HFFc6 (cell line): ENCODE measurements at places on chromosomes 5 and 9.

GRCh38 chr9:14692470-14693250 is 572 bp downstream of the ZDHHC21 start:
- peaks cover 6% of the 10 kb centered on the region for H3K27me3 ChIP-seq
- peaks cover 46% of the 10 kb centered on the region for H3K4me1 ChIP-seq
- peak overlapping the region; percentile 74 for H3K27ac ChIP-seq
- peaks cover 15% of the 10 kb centered on the region for H3K36me3 ChIP-seq

- H3K27me3 ChIP-seq: peaks cover 3% of the 10 kb centered on the region; the same call in 1 of the 2 replicates
- H3K27ac ChIP-seq: no peak overlapping the region
- no peak for DNase-seq
- no peak overlapping the region for H3K4me3 ChIP-seq
These were observed 61.8 kb downstream of the DRD1 start for GRCh38 chr5:175382171-175382570.

DNA sequence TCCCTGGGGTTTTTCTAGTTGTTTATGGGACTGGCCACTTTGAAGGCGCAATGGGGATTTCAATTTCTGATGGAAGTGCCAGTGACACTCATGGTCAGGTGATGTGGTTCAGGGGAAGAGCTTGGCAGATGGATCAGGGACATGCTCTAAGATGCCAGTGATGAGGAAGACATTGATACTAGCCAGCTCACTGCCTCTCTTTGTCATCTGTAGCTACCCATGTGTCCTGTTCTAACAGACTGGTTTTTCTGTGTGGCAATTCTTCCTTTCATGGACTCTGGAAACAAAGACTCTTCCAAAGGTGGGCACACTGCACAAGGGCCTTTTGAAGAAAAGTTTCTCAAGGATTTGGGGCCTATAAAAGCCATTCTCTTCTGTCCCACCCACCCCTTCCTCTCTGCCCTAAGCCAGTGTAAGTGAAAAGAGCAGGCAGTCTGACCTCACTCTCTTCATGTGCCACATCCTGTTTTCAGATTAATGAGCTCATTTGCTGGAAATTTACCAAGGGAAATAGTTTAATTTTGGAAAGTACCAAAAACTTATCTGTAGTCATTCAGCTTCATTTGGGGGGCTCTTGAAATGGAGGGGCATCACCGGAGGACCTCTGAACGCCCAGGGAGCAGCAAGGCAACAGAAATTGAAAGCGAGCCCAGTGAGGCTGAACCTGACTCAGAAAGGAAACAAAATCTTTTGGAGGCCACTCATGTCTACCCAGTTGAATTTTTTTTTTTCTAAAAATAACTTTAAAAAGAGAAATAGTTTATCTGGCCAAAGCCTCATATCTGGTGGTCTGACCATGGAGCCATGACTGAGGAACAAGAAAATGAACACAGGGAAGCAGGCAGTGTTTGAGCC is 4.9 kb upstream of the TRAF1 start:
- peak overlapping the region; percentile 72 for H3K4me3 ChIP-seq
- H3K4me1 ChIP-seq: peaks cover 54% of the 10 kb centered on the region
- H3K27me3 ChIP-seq: no peaks in the 10 kb centered on the region; the same call in 1 of the 2 replicates

DNA sequence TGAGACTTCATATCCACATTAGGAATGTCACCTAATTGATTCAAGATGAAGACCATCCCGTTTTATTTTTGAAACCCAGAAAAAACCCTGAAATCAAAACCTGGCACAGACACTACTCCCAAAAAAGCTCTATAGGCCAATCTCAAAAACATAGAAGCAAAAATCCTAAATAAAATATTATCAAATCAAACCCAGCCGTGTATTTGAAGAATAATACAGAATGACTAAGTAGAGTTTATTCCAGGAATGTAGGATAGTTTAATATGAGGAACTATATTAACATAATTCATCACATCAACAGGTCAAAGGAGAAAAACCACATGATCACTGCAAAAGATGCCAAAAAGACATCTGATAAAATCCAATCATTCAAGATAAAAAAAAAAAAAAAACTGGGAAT is 167.1 kb downstream of the ACTL7B start:
- H3K4me1 ChIP-seq: no peaks in the 10 kb centered on the region
- H3K4me3 ChIP-seq: no peak overlapping the region
- H3K27me3 ChIP-seq: no peaks in the 10 kb centered on the region; the same call in 1 of the 2 replicates
- no peak for DNase-seq

- no peak for DNase-seq
- H3K36me3 ChIP-seq: no peaks in the 10 kb centered on the region
- no peak overlapping the region for H3K4me3 ChIP-seq
- H3K4me1 ChIP-seq: no peaks in the 10 kb centered on the region
These were observed 87.6 kb downstream of the VAV2 start for GRCh38 chr9:133904346-133905090.

- H3K4me1 ChIP-seq: no peaks in the 10 kb centered on the region
- H3K4me3 ChIP-seq: no peak overlapping the region
These were observed 21.4 kb upstream of the JAKMIP2 start for GRCh38 chr5:147803926-147804325.

DNA sequence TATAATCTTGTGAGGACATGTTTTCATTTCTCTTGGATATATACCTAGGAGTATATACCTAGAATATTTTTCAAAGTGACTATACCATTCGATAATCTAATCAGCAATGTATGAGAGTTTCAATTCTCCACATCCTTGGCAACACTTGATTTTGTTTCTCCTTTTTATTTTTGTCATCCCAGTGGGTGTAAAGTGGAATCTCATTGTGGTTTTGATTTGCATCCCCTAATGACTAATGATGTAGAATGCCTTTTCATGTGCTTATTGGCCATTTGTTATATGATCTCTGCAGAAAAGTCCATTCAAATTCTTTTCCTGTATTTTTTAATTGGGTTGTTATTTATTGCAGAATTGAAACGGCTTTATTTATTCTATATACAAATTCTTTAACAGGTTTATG is 15.2 kb downstream of the ZCCHC9 start:
- no peaks in the 10 kb centered on the region; the same call in 1 of the 2 replicates for H3K27me3 ChIP-seq
- H3K4me3 ChIP-seq: no peak overlapping the region
- H3K27ac ChIP-seq: no peak overlapping the region
- H3K4me1 ChIP-seq: peaks cover 19% of the 10 kb centered on the region
- peaks cover 37% of the 10 kb centered on the region for H3K36me3 ChIP-seq
- no peak for DNase-seq

GRCh38 chr5:113070901-113071300 is 94.3 kb downstream of the DCP2 start:
- no peak for DNase-seq
- H3K4me1 ChIP-seq: peaks cover 6% of the 10 kb centered on the region
- peaks cover 5% of the 10 kb centered on the region; the same call in 1 of the 2 replicates for H3K36me3 ChIP-seq
- H3K4me3 ChIP-seq: no peak overlapping the region
- H3K27me3 ChIP-seq: peaks cover 8% of the 10 kb centered on the region

GRCh38 chr5:50300878-50301277 is 140.2 kb downstream of the EMB start:
- no peaks in the 10 kb centered on the region for H3K4me1 ChIP-seq
- no peak overlapping the region for H3K27ac ChIP-seq
- no peak overlapping the region for H3K4me3 ChIP-seq
- no peaks in the 10 kb centered on the region for H3K36me3 ChIP-seq

DNA sequence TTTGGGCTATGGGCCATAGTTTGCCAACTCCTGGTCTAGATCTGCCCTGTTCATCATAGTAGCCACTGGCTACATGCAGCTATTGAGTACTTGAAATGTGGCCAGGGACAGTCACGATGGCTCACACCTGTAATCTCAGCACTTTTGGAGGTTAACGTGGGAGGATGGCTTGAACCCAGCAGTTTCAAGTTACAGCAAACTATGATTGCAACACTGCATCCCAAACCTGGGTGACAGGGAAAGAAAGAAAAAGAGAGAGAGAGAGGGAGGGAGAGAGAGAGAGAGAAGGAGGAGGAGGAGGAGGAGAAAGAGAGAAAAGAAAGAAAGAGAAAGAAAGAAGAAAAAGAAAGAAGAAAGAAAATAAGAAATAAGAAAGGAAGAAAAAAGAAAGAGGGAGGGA is 5.1 kb upstream of the GMCL2 start:
- no peaks in the 10 kb centered on the region for H3K36me3 ChIP-seq
- no peak overlapping the region for H3K4me3 ChIP-seq
- H3K4me1 ChIP-seq: peaks cover 8% of the 10 kb centered on the region; the same call in 1 of the 2 replicates
- peaks cover 32% of the 10 kb centered on the region for H3K27me3 ChIP-seq

GRCh38 chr9:89812556-89813181 is 207.9 kb downstream of the GADD45G start:
- peaks cover 2% of the 10 kb centered on the region for H3K27me3 ChIP-seq
- no peaks in the 10 kb centered on the region for H3K36me3 ChIP-seq
- no peaks in the 10 kb centered on the region for H3K4me1 ChIP-seq
- H3K4me3 ChIP-seq: no peak overlapping the region
- DNase-seq: no peak

DNA sequence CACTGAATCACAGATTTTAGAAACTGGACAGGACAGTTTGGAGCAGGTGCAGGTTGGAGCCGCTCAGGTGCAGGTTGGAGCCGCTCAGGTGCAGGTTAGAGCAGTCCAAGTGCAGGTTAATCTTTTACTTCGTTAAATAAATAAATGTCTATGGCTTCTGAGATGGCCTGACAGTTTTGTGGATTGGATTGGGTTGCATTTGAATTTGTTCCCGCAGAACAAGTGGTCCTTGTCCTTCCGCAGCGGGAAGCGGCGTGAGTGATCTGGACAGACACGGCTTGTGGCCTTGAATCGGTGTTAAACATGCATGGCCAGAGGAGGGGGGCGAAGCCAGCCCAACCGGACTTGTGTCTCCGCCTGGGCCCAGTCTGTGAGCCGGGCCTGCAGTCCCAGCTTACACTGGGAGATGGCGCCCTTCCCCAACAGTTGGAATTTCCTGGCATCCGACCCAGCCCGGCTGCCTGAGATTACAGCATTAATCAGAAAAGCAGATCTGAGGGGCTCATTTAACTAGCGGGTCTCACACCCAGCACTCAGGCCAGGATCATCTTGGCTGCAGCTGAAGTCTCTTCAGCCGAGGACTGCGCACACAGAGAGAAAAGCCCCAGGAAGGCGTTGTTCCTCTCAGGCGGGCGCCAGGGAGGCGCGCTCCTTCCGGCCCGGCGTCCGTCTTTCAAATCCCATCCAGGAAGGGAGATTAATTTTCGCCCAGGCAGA is 1.5 kb upstream of the OLFM1 start:
- H3K36me3 ChIP-seq: no peaks in the 10 kb centered on the region
- H3K4me1 ChIP-seq: peaks cover 7% of the 10 kb centered on the region
- peaks cover 31% of the 10 kb centered on the region for H3K27me3 ChIP-seq
- peak overlapping the region; percentile 84 for H3K4me3 ChIP-seq
- DNase-seq: peak; percentile 39
- H3K27ac ChIP-seq: no peak overlapping the region

DNA sequence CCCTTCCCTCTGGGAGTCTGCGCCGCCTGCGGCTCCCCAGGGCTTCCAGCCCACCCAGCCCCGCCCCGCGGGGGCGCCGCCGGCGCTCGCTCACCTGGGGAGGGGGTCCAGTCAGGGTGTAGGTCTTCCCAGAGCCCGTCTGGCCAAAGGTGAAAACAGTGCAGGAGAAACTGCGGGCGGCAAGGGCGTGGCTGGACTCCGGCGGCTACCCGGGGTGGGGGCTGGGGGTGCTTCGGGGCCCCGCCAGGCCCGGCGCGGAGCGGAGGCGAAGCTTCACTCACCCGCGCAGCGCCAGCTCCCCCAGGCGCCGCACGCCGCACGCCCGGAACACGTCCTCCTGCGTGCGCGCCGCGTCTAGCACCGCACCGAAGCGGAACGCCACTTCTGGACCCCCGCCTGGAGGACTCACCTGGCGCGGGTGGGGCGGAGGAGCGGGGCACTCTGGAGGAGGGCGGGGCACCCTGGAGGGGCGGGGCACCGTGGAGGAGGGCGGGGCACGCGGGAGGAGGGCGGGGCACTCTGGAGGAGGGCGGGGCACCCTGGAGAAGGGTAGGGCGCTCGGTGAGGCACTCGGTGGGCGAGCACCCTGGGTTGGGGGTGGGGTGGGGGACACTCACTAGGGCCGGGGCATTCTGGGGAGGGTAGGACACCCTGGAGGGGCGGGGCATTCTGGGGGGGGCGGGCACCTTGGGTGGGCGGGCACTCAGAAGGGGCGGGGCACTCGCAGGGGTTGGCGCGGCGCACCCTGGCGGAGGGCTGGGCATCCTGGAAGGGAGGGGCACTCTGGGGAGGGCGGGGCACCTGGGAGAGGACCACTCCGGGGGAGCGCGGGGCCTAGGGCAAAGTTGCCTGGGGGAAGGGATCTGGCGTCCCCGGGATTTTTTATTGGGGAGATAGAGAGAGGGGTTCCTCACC is 814 bp downstream of the KIF12 start:
- no peak overlapping the region for H3K27ac ChIP-seq
- DNase-seq: no peak
- H3K27me3 ChIP-seq: peaks cover 29% of the 10 kb centered on the region
- no peaks in the 10 kb centered on the region for H3K4me1 ChIP-seq
- no peak overlapping the region for H3K4me3 ChIP-seq
- peaks cover 11% of the 10 kb centered on the region for H3K36me3 ChIP-seq

GRCh38 chr5:151132963-151133362 is 24.6 kb downstream of the ANXA6 start:
- H3K27me3 ChIP-seq: peaks cover 4% of the 10 kb centered on the region; the same call in 1 of the 2 replicates
- no peak overlapping the region for H3K4me3 ChIP-seq
- H3K4me1 ChIP-seq: no peaks in the 10 kb centered on the region; the same call in 1 of the 2 replicates
- peaks cover 69% of the 10 kb centered on the region for H3K36me3 ChIP-seq
- no peak overlapping the region for H3K27ac ChIP-seq

- no peak overlapping the region for H3K27ac ChIP-seq
- no peak for DNase-seq
- no peak overlapping the region for H3K4me3 ChIP-seq
These were observed 6.5 kb upstream of the FAM78A start for GRCh38 chr9:131282688-131283422.

GRCh38 chr5:23506329-23507236 is 826 bp upstream of the PRDM9 start:
- DNase-seq: no peak
- H3K27me3 ChIP-seq: peaks cover 4% of the 10 kb centered on the region
- H3K27ac ChIP-seq: no peak overlapping the region
- H3K4me3 ChIP-seq: no peak overlapping the region
- H3K36me3 ChIP-seq: peaks cover 7% of the 10 kb centered on the region; the same call in 1 of the 2 replicates

GRCh38 chr9:20551236-20551635 is 71.1 kb downstream of the MLLT3 start:
- H3K27me3 ChIP-seq: no peaks in the 10 kb centered on the region; the same call in 1 of the 2 replicates
- H3K36me3 ChIP-seq: peaks cover 7% of the 10 kb centered on the region; the same call in 1 of the 2 replicates
- H3K4me1 ChIP-seq: peaks cover 60% of the 10 kb centered on the region
- peak overlapping the region; percentile 56 for H3K27ac ChIP-seq

DNA sequence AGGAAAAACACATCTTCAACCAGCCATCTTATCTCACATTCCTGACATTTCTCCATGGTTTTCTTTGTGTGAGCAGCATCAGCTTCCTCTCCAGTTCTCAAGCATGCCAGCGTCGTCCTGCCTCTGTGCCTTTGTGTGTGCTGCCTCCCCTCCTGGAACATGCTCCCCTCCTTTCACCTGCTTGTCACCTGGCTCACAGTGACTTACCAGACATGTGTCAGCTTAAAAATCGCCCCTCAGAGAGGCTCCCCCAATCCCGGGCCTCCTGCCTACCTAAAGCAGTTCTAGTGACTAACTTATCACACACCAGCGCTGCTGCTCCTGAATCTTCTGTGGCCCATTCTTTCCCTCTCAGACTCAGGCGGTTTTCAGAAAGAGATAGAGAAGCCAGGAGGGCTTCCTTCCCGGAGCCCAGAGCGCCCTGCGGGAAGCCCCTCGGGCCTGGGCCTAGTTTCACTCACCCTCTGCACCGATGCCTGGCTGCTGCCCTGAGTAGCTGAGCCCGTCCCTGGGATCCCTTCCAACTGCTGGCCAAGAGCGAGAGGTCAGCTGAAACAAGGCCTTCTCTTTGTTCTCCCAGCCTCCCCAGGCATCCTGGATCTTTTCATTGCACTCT is 51.1 kb upstream of the MVB12B start:
- H3K27ac ChIP-seq: no peak overlapping the region
- no peaks in the 10 kb centered on the region for H3K36me3 ChIP-seq
- peaks cover 13% of the 10 kb centered on the region for H3K4me1 ChIP-seq
- no peak overlapping the region for H3K4me3 ChIP-seq
- DNase-seq: no peak
